ENCODE measurements at places on chromosomes 6 and 20.

DNA sequence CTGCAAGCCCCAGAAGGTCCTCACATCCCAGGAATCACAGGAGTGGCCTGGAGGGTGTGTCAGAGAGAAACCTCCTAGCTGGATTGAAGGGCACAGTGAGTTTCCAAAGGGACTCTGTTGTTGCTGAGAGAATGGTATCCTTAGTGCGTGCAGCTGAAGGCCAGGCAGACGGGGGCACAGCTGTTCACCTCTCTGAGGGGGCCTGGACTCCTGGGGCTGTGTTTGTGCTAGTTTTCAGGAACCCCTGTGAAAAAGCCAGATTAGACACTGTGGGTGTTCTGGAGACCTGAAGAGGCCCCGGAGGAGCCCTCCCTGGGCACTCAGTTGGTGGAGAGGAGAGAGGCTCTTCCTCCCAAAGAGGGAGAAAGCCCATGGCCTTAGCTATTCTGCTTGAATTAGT is 223.4 kb downstream of the FARS2 start:
- DNase-seq, result no peak

DNA sequence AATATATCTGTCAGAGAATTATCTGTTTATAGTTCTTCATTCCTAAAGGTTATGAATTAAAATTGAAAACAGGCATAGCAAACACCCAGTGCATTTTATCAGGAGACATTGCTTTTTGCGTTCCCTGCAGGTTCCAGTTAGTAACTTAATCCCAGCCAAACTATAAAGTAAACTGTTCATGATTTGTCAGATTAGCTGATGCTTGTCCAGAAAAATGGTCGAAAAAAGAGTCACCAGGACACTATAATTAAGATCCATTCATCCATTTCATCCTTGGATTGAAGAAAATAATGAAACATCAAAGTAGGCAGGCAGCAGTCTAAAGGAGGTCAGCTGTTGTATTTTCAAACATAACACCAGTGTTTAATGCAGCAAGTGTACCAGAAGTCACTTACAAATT is 75.9 kb downstream of the EPHA7 start:
- DNase-seq, result no peak

GRCh38 chr20:19757487-19758132 is 448 bp upstream of the RIN2 start:
- DNase-seq, result peak; percentile 68

- DNase-seq, result no peak
Observed at GRCh38 chr6:26390531-26390930, 7.6 kb downstream of the BTN2A2 start.

DNA sequence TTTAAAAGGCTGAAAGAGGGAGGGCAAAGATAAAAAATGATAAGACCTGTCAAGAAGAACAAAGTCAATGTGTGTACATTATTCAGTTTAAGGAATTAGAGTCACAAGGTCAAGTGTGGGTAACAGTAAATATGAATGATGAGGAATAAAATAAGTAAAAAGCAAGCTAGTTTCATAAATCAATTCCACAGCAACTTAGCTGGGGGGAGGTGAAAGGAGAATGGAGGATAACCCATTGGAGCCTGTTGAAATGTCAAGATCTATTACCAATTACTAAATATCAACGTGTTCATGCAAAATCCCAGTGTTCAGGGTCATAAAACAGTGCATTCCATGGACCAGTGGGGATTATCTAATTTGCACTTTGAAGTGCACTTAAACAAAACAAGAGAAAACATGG is 242.9 kb downstream of the TBX18 start:
- no peak for DNase-seq

DNA sequence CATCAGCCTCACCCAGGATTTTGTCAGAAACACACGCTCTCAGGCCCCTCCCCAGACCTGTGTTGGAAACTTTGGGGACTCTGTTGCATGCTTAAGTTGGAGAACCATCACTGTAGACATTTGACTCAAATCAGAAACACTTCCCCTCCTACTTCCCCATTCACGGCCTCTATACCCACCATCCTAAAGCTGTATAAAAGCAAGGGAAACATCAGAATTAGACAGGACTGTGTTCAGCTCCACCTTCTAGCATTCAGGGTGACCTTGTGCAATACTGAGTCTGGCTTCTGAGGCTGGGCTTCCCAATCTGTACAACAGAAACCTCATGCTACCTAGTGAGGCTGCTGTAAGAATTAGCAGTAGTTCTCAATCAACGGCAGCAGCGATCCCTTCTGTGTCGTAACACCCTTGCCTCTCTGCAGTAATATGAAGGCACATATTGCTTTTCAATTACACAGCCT is 252.3 kb downstream of the LY86 start:
- no peak for DNase-seq

GRCh38 chr6:6987749-6988148 is 120.0 kb upstream of the RREB1 start:
- DNase-seq, result no peak

- no peak for DNase-seq
Observed at GRCh38 chr6:47096211-47096895, 54.2 kb upstream of the ADGRF1 start.

DNA sequence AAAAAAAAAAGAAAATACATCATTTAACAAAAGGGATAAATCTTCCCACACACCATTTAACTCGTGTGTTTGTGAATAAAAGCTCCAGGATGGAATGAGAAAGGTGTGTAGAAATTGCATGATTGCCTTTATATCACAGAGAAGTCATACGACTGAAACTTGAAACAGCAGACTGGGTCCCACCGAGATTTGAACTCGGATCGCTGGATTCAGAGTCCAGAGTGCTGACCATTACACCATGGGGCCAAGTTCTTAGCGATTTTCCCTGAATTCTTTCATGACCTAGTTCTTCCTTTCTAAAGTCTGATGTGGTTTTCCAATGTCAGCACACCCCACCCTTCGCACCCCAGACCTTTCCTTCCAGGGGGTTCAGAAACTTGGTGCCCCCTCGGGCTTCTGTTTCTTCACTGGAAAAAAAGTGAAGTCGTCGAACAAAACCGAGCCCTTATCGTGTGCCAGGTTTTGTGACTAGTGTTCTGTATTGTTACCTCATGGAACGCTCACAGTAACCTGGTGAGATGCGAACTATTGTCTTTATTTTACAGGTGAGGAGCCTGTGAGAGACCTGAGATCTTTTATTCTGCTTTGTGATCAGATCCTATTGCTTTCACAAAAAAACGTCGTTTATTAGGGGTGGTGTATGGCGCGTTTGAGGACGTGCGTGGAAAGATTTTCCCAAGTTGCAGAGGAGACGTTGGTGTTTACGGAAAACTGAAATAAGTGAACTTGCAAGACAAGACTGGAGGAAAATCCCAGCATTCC is 120.8 kb downstream of the OR2B2 start:
- DNase-seq, result no peak

DNA sequence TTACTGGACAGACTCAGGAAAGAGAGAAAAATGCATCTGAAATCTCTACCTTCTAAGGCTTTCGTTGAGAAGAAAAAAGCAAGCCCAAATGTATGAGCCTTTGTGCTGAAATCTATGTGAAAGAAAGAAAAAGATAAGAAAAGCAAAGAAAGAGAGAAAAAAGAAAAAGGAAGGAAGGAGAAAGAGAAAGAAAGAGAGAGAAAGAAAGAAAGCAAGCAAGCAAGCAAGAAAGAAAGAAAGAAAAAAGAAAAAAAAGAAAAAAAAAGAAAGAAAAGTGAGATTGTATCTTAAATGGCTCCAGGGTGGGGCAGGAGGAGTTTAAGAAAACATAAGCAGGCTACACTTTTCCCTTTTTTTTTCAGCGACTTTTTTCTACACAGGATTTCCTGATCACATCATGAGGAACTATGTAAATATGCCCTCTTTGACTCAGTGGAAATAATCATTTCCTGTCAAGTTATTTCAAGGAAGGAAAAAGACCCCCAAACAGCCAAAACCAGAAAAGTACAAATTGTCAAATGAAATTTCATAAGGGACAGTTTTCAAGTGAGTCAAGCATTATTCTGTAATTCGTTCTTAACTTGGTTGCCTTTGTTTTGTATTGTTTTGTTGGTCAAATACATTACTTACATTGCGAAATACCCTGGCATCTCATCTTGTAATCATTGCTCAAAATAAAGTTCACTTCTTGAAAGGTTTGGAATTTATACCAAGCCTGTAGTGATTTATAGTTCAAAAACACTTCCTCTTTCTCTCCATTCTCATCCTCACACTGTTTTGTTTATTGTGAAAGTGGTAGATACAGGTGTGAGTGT is 79.5 kb upstream of the RNF217 start:
- no peak for DNase-seq

DNA sequence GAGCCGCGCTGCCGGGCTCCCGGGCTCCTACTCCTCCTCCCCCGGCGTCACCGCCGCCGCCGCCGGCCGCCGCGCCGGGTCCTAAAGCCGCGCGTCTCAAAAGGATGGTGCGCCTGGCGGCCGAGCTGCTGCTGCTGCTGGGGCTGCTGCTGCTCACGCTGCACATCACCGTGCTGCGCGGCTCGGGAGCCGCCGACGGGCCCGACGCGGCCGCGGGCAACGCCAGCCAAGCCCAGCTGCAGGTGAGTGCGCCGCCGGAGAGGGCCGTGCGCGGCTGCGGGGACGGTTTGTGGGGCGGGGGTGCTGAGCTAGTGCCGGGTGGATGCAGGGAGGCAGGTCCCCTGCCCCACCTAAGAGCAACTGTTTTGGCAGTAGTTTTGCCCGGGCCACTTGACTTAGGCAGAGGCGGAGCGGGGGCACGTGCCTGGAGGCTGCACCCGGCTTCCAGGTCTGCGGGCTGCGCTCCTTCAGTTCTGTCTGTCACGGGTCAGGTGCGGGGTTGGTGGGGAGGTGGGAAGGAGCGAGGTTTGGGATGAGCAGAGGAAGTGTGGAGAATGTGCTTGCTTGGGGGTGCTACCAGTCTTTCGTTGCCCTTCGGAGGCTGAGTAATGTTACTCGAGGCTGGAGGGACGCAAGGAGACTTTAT is 722 bp downstream of the ISM1 start:
- DNase-seq, result no peak

DNA sequence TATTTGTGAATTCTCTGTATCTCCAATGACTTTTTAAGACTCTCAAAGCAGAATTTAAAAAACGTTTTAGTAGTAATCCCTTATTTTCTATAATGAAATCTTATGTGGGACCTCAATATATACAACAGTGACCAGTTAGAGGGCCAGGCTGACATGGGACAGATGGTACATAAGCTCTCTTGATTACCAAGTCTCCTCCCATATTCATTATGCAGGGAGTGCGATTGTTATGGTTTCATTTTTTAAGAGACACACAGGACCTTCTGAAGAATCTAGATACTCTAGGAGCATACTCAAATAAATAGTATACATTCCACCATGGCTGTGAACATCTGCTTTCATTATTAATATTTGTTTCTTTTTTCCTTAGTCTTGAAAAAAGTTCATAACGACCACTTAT is 43.5 kb downstream of the GCLC start:
- DNase-seq, result no peak

DNA sequence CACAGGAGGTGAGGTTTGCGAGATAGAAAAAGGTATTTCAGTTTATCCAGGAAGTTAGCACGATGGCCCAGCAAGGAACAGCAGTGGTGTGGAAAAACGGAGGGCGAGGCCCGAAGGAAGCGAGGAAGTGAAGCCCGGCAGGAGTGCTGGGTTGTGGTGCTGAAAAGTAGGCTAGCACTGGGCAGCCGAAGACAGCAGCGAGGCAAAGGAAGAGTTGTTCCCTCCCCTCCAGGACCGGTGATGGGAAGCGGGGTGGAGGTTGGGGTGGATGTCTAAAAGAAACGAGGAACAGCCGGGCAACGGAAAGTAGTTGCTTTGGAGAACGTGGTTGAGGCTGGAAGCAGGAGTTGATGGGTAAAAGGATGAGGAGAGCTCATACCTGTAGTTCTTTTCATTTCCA is 1.4 kb downstream of the METTL24 start:
- no peak for DNase-seq

GRCh38 chr6:5422321-5422915 is 161.1 kb downstream of the FARS2 start:
- DNase-seq, result no peak

- no peak for DNase-seq
Observed at GRCh38 chr6:31171931-31172905, 1.7 kb upstream of the POU5F1 start.

- DNase-seq, result peak; percentile 74
Observed at GRCh38 chr20:50415516-50416268, 94.5 kb upstream of the PTPN1 start.

- no peak for DNase-seq
Observed at GRCh38 chr6:118804091-118804490, 89.9 kb upstream of the ASF1A start.

DNA sequence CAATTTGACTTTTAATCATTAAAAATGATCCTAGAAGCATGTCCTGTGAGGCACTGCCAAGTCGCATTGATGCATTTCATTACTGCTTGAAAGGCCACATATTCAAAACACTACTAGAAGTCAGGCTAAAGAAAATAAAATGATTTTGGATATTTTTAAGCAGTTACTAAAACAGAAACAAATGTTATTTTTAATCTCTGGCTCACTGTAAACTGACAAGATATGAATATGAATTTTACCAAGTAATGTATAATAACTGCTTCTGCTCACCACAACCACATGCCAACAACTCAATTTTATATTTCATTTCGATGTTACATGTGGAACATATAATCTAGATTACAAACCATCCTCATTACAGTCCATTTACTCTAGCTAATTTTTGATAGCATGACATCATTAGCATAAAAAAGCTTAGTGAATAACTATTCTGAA is 90.6 kb downstream of the ATXN1 start:
- no peak for DNase-seq

DNA sequence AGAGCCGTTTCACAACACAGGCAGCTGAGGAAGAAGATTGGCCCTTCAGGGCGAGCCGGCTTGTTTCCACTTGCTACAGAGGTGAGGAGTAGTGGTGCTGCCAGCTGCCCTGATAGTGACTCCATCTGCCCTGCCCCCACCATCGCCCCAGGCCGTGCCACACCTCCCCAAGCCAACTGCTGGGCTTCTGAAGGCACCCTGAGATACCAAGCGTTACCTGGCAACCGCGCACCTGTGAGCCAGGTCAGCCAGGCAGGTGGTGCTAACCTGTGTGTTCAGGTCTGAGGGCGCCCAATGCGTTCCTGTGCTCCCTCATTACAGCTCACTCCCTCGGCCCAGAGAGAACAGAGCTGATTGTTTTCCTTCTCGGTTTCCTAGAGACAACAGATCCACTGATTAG is 299.1 kb upstream of the ID4 start:
- DNase-seq, result no peak

DNA sequence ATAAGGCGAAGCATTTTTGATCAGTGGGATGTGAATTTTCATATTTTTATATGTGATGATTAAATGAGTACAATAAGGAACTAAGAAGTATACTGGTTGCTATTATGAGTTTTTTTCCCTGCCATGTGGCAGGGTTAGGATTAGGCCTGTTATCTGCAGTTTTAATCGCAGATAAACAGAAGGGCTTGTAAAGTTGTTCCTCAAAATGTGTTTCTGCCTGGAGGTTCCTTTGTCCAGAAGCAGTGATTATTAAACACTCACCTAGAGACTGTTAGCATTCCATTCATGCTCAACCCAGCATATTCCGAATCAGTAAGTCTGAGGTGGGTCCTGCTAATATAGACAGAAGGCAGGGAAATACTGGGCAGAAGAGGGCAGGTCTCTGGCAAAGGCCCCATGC is 316.0 kb downstream of the CLIC5 start:
- DNase-seq, result no peak

GRCh38 chr6:109793792-109794191 is 102.7 kb downstream of the FIG4 start:
- DNase-seq, result no peak
